ENCODE measurements at places on chromosomes 13 and 19.

GRCh38 chr19:16702123-16702522 is 17.5 kb upstream of the NWD1 start:
- DNase-seq = no peak

- no peak for DNase-seq
Observed at GRCh38 chr13:98606296-98606695, 29.4 kb upstream of the STK24 start.

- no peak for DNase-seq
Observed at GRCh38 chr19:48186015-48186414, 15.5 kb downstream of the ZSWIM9 start.

DNA sequence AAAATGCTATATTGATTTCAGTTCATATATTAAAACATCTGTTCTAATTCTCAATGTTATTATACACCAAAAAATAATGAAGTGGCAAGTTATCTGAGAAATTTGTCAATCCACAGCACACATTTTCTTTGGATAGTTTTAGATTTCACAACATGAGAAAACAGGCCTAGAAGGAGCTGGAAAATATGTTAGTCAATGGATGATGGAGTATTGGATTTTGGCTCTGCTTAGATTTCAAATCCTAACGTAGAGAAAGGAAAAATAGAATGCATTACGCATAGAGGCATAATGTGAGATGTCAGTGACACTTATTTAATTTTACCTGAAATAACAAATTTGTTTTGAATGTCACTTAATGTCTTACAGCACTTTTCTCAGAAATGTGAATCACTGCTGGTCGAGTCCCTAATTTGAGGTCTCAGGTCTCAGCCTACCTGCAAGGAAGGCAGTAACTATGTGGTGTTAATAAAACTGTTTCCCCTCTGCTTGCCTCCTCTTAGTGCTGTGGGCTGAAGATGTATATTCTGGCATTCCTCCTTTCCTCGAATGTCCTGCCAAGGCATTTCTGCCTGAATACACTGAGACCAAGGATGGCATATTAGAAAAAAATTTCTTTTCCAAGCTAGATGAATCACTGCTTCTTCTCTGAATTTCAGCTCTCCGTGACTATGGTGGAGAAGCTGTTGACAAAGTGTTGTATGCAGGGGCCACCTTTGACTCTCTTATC is 232.4 kb downstream of the POSTN start:
- no peak for DNase-seq

- no peak for DNase-seq
Observed at GRCh38 chr13:33845572-33846302, 27.8 kb downstream of the RFC3 start.

DNA sequence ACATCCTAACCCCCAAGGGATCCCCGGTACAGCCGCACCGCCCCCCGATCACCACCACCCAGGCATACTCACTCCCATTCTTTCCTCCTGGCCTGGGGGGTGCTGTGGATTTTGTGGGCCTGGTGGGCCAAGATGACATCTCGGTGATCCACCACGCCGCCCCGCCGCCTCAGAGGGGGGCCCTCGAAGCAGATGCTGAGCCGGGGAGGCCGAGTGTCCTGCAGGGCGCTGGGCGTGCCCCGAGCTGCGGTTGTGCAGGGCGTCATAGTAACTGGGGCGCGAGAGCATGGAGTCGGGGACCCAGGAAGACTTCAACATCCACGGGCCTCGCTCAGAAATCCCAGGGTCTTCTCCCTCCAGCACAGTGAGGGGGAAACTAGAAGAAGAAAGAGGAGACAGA is 93.4 kb upstream of the CACNA1A start:
- DNase-seq = no peak

- DNase-seq = peak; percentile 70
Observed at GRCh38 chr19:11480715-11481533, at the start of gene ELAVL3. TSS of gene ELAVL3 (minus strand) at chr19:11481046. CDS start at chr19:11480608, 438 bp downstream.

- no peak for DNase-seq
Observed at GRCh38 chr19:3656073-3656746, 29.6 kb upstream of the CACTIN start.

DNA sequence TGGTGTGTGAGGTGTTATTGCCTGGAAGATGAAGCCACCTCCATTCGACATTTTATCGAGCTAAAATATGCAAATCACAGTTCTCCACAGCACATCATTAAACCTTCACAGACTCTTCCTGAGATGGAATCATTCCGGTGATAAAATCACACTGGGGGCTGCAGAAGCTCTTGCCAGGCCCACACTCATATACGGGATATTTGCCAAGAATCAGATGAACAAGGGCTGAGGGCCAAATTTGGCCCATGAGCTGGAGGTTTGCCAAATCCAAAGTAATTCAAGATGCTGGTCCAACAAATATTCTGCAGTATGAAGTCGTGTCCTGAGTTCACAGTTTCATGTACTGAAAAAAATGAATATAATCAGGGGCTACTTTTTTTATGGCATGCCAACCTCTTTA is 16.7 kb upstream of the RXFP2 start:
- DNase-seq = no peak

- no peak for DNase-seq
Observed at GRCh38 chr13:50236898-50237318, 221.7 kb downstream of the KCNRG start.

DNA sequence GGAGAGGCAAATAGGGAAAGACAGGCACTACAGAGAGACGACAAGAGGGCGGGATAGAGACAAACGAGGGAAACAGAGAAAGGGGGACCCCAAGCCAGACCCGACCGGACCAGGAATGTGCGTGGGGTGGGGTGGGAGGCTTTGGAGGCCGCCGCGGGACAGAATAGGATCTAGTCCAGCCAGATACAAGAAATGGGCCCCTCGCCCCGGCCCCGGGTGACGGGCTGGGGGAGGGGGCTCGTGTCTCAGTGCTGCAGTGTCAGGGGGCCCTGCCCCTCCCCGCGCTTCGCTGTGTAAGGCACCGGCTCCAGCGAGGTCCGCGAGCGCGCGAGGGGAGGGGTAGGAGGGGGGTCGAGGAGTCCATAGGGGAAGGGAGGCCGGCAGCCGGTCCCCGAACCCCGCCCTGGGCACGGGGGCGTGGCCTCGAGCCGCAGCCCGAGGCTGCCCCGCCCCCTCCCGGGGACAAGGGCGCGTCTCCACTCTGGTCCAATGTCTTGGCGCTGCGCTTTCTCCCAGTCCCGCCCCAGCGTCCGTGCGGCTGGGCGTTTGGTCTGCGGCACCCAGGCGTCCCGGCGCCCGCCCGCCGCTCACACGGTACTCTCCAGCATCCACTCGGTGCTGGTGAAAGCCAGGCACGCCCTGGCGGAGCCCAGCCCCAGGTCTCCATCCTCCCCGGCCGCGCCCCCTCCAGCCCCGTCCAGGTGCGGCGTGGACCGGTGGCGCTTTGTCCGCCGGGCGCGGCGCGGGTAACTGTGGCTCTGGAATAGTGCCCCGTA is 11.0 kb downstream of the IFNL1 start:
- no peak for DNase-seq

- DNase-seq = no peak
Observed at GRCh38 chr13:50629966-50630365, 213.5 kb downstream of the DLEU7 start.

- DNase-seq = no peak
Observed at GRCh38 chr19:50896591-50897190, 14.5 kb downstream of the KLK4 start.

DNA sequence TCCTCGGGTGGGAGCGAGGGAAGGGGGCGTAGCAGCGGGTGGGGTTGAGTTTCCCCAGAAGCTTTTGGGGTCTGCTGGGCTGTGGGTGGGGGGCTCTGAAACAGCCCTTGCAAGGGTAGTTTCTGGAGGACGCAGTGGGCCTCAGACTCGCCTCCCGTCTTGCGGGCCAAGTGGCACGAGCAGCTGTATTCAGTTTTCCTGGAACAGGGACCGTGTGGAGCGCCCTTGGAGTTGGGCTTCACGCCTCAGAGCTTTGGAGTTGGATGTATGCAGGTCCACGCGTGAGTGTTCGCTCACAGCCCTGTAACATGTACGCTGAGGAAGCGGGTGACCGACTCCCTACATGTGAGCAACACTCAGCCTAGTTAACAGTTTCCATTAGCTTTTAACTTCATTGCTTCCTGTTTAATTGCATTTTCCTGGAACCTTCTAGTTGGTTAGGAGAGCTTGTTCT is 603 bp downstream of the TM9SF2 start:
- DNase-seq = no peak

- DNase-seq = no peak
Observed at GRCh38 chr19:47485210-47485609, 1.2 kb upstream of the KPTN start.

DNA sequence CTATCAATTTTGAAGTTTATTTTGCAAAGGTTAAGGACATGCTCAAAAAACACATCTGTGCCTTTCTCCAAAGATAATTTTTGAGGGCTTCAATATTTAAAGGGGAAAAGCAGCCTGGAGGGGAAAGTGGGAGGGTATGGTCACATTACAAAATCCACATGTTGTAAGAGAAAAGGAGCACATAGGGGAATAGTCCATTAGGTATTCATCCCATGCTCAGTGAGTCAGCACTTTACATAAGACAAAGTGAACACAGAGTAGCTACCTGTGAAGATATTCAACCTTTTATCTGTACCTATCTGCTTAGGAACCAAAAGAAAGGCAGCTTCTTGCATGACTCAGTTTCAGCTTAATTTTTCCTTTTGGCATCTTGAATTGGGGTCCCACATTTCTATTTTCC is 932.0 kb downstream of the SLITRK6 start:
- DNase-seq = no peak

GRCh38 chr13:37067874-37068273 is 8.4 kb upstream of the SUPT20H start:
- no peak for DNase-seq

DNA sequence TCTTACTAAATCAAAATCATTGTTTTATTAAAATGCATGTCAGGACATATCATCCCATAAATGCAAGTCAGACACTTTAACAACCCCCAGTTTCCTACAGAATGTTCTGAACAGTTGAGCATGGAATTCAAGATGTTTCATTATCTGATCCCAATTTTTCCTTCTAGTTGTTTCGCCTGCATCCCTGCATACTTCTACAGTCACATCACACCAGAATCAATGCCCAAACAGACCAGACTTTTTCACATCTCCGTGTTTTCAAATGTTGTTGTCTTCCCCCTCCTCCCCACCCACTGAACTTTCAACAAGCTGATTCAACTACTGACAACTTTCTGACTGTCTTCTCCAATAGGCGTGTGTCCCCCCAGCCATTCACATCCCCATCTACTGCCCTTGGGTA is 48.6 kb downstream of the LHFPL6 start:
- DNase-seq = no peak

DNA sequence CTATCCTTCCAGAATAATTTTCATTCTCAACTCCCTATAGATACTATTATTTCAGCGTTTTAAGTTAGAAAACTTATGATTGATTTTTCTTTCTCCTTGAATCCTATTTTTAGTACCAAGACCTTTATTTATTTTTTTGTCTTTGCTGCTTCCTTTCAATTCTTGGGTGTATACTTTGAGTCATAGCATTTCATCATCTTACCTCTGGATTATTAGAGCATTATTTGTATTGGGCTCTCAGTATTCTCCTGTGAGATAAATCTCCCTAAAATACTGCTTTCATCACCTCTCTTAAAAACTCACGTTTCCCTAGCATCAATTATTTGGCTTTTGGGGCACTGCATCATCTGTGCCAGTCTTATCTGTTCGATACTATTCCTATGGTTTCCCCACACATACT is 222.8 kb downstream of the POSTN start:
- no peak for DNase-seq

DNA sequence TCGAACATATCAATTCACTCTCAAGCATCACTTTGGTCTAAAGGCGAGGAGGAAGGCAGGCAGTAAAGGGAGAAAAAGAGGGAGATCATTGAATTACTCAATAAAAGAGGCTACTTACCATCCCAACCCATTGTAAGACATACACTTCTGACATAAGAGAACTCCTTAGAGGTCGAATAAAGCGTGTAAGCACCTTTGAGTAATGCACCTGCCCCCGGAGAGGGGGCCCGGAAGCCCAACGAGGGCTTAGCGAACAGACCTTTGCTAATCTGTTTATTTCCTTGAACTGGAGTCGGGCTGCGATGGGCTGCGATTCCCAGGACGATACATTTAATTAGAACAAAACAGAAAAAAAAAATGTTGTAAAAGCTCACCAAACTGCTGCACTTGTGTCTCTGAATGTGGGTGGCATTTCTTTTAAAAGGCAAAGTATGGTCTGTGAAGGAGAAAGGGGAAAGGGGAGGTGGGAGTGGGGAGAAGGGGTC is 3.0 kb downstream of the ZC3H4 start:
- DNase-seq = no peak

GRCh38 chr13:84917252-84917878 is 881.9 kb downstream of the SLITRK6 start:
- DNase-seq = no peak

- no peak for DNase-seq
Observed at GRCh38 chr13:107379407-107380155, 811.6 kb upstream of the ARGLU1 start.

DNA sequence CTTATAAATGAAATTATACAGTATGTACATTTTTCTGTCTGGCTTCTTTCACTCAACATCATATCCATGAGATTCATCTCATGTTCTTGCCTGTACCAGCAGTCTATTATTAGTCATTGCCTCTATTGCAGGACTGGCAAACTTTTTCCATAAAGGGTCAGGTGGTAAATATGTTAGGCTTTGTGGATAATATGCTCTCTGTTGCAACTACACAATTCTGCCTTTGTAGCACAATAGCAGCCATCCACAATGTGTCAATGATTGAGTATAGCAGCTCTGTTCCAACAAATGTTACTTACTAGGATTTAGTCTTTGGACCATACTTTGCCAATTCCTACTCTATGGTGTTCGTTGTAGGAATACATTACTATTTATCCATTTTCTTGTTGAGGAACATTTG is 304.4 kb downstream of the DCT start:
- DNase-seq = no peak

DNA sequence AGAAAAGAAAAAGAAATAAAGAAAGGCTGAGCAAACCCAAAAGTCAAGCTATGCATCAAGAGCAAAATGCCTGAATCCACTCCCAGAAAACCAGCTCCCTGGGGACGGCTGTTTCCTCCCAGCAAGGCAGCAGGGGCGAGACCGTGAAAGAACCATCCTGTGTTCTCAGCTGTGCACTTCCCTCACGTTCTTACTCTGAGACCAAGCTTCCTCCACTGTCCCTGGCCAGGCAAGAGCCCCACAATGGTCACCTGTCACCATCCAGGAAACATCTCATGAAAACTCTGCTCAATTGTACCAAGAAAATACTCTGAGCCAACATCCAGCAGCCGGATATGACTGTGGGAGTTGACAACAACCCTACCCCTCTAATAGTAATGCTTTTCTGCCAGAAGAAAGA is 22.9 kb downstream of the RAB20 start:
- DNase-seq = no peak

DNA sequence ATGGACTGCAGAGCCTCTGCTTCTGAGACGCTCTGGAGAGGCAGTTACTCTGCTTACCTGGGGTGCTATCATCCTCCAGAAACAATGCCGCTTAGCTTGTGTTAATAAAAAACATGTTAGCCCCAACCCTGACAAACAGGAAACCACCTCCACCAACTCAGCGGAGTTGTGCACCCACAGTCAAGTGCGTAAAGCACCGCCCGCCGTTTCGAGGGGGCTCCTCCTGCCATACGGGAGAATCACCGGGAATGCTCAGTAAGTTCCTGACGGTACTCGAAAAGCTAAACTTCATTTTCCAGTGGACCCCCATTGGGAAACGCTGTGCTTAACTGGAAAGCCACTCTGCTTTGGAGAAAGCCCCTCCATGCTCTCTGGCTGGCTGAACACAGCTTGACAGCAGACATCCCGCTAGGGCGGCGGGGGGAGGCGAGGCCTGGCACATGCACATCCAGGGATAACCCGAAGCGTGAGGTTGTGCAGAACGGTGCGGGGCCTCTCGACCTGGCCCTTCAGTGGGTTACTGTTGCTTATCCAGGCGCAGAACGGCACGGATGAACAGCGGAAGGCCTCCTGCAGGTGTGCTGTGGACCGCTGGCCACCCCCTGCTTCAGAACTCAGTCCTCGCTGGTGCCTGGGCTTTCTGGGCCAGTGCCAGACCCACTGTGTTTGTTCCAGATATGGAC is 17.1 kb downstream of the GAS6 start:
- no peak for DNase-seq
